ENCODE measurements at places on chromosomes 1 and 21. TPM values are rescaled to one million over a fixed set of nuclear protein-coding genes. Genes with fewer than 3 reads are reported as not detected.

The TNFAIP8L2 gene
- total RNA-seq = not detected

The KLHDC9 gene
- 4.2 TPM for total RNA-seq

The AMY2A gene
- total RNA-seq = not detected

The SYT2 gene
- total RNA-seq = 3.1 TPM

The GPR3 gene
- total RNA-seq = 1.7 TPM

The RNF186 gene
- total RNA-seq = not detected

The KIF21B gene
- 6.9 TPM for total RNA-seq

The LGR6 gene
- 3.1 TPM for total RNA-seq

The OR2AK2 gene
- not detected for total RNA-seq

The LCE4A gene
- total RNA-seq = not detected

The GJA9 gene
- not detected for total RNA-seq

The KIRREL1 gene
- 178 TPM for total RNA-seq

The ESRRG gene
- 12.7 TPM for total RNA-seq

The PLA2G4A gene
- 10.1 TPM for total RNA-seq

The TCHH gene
- not detected for total RNA-seq

The SELL gene
- 1.4 TPM for total RNA-seq

The SOX13 gene
- 61.7 TPM for total RNA-seq

The ASCL5 gene
- total RNA-seq = not detected

All from mesothelial cell of epicardium (in vitro differentiated cells).